Hepatocyte (in vitro differentiated cells): ENCODE measurements at places on chromosomes 11 and 22. TPM values are rescaled to one million over a fixed set of nuclear protein-coding genes. Genes with fewer than 3 reads are reported as not detected.

GRCh38 chr11:85665733-85666132, 804 bp upstream of the CREBZF start:
- DNase-seq = peak; percentile 12

- DNase-seq = no peak
These were observed 211.1 kb downstream of the BRD1 start for GRCh38 chr22:49616356-49617231.

GRCh38 chr22:20751185-20751851, 22.6 kb upstream of the SERPIND1 start:
- no peak for DNase-seq

Gene CLTCL1
- 2.2 and 4.3 TPM in 2 replicates for total RNA-seq

- no peak for DNase-seq
These were observed 4.5 kb downstream of the GGT5 start for GRCh38 chr22:24240381-24240780.

DNA sequence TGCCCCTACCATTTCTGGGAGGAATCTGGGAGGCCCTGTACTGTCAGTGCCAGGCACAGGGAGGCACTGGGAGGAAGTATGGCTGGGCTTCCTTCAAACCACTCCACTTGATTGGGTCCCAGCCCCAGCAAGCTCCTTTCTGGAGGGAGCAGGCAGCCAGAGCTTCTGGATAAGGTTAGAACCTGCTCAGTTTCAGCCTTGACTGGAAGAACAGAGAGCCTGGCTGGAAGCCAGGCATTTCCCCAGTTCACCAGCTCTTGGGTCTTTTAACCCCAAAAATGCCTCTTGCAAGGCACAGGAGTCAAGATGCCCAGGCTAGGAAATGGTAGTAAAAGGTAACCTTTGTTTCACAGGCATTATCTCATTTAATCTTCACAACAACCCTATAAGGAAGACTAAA, 9.0 kb upstream of the KCTD14 start:
- peak; percentile 59 for DNase-seq

DNA sequence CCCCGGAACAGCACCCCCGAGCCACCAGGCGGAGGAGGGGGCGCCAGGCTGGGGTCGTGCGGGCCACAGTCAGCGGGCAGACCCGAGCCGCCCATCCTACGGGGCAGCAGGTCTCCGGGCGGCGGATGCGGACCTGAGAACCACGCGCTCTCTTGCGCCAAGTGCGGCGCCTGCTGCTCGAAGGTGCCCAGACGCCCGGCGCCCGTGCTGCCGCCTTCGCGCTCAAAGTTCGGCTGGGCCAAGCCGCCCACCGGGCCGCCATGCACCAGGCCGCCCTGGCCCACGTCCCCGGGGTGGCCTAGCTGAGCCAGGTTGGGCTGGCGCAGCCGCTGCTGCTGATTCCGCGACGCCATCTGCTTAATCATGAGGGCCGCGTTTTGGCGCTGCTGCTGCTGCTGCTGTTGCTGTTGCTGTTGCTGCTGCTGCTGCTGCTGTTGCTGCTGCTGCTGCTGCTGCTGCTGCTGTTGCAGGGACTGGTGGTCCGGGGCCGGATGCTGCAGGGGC, 3.0 kb downstream of the MN1 start:
- DNase-seq = no peak

DNA sequence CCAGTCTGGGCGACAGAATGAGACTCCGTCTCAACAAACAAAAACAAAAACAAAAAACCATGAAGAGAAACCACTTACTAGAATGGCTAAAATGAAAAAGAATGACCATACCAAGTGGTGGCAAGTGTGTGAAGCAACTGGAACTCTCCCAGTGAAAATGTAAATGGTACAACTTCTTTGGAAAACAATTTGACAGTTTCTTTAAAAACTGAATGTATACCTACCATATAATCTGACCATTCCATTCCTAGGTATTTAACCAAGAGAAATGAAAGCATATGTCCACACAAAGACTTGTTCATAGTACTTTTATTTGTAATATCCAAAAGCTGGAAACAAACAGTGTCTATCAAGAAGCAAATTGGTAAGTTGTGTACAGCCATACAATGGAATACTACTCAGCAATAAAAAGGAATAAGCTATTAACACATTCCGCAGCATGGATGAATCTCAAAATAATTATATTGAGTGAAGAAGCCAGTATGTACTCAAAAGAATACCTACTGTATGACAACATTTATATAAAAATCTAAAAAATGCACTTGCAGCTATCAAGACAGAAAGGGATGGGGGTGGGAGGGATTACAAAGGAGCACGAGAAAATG, 27.7 kb downstream of the DGCR2 start:
- no peak for DNase-seq
